ENCODE measurements at places on chromosomes 12 and 14. TPM values are rescaled to one million over a fixed set of nuclear protein-coding genes. Genes with fewer than 3 reads are reported as not detected.

Gene SLC6A15
- total RNA-seq = not detected

Gene ART4
- not detected for total RNA-seq

Gene PLEK2
- 1.1 TPM for total RNA-seq

Gene RPS6KA5
- total RNA-seq = 18.6 TPM

Gene NTF3
- total RNA-seq = not detected

Gene EGLN3
- total RNA-seq = 1.3 TPM

Gene CLEC9A
- total RNA-seq = not detected

Gene AGAP2
- total RNA-seq = 29.7 TPM

Gene SPSB2
- 3.3 TPM for total RNA-seq

Gene RPGRIP1
- total RNA-seq = not detected

Gene MANSC4
- not detected for total RNA-seq

Gene GPR68
- 7.2 TPM for total RNA-seq

Gene FAM186B
- total RNA-seq = 0.17 TPM

Gene TBX5
- not detected for total RNA-seq

Gene RNF212B
- total RNA-seq = not detected

Gene IL22
- total RNA-seq = 1.4 TPM

Gene CLEC6A
- total RNA-seq = not detected

Gene ADAM21
- 0.15 TPM for total RNA-seq

Gene GRIN2B
- not detected for total RNA-seq

Gene ADAMTS20
- total RNA-seq = not detected

Gene PRB2
- total RNA-seq = not detected

Gene RHOJ
- not detected for total RNA-seq

Gene CLEC2A
- total RNA-seq = not detected

Gene SPIC
- not detected for total RNA-seq

Gene A2M
- not detected for total RNA-seq

Gene YAF2
- total RNA-seq = 34.4 TPM

Gene DAO
- total RNA-seq = not detected

Gene MON2
- total RNA-seq = 24.2 TPM

Gene ATP6V1D
- 38.2 TPM for total RNA-seq

Gene OTX2
- not detected for total RNA-seq

Gene PLEKHD1
- 0.04 TPM for total RNA-seq

Gene IL26
- total RNA-seq = 0.50 TPM

Gene PAH
- total RNA-seq = not detected

Gene TCTN2
- total RNA-seq = 5.1 TPM

Gene AMN1
- total RNA-seq = 2.4 TPM
